Thoracic aorta (tissue), 2 donors: ENCODE measurements at places on chromosomes 13 and 19. TPM values are rescaled to one million over a fixed set of nuclear protein-coding genes. Genes with fewer than 3 reads are reported as not detected.

The IZUMO2 gene
- not detected for total RNA-seq

The ODAD3 gene
- total RNA-seq = 0.35 TPM

The CPB2 gene
- not detected for total RNA-seq

The IRGC gene
- not detected for total RNA-seq

The BTBD2 gene
- 43.2 TPM for total RNA-seq

The NPAS1 gene
- 0.68 TPM for total RNA-seq

GRCh38 chr13:21402586-21403307 lies 56.4 kb downstream of the ZDHHC20 start:
- no peak for DNase-seq

- no peak for DNase-seq
Measured at GRCh38 chr19:56837004-56837403, 3.5 kb downstream of the PEG3 start.

GRCh38 chr13:114281351-114282040 lies at the start of gene UPF3A:
TSS of gene UPF3A (plus strand) at chr13:114281601. CDS start at chr13:114281640, 39 bp downstream.
- peak; percentile 66 for DNase-seq

GRCh38 chr13:110346661-110347067 lies 39.6 kb downstream of the COL4A2 start:
- DNase-seq = no peak

DNA sequence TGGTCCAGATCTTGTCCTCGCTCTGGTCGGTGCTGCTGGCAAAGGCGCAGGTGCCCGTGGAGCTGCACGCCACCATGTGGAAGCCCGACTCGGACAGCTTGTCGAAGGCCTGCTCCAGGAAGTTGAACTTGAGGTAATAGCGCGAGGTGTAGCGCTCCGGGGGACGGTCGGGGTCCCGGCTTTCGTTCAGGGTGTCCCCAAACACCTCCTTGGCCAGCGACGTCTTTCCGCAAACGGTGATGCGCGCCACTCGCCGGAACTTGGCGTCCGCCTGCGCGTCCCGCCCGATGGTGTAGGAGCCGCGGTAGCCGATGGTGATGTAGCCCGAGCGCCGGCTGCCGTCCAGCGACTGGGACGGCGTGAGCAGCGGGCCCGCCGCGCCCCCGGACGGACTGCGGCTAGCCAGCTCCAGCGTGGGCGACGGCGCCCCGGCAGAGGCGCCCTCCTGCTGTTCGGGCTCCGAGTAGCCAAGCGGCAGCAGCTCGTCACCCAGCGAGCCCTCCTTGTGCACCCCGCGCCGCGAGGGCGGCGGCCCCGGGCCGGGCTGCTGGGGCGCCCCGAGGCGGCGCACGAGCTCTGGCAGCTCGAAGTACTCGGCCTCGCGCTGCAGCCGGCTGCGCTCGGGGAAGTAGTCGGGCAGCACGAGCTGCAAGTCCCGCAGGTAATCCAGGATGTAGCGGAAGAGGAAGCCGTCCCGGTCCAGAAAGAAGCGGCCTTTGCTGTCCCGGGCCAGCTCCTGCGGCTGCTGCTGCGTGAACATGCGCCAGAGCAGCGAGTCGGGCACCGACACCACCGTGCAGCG lies 801 bp downstream of the KCTD12 start:
- no peak for DNase-seq

- DNase-seq = no peak
Measured at GRCh38 chr19:45924891-45925447, 10.4 kb upstream of the NANOS2 start.

DNA sequence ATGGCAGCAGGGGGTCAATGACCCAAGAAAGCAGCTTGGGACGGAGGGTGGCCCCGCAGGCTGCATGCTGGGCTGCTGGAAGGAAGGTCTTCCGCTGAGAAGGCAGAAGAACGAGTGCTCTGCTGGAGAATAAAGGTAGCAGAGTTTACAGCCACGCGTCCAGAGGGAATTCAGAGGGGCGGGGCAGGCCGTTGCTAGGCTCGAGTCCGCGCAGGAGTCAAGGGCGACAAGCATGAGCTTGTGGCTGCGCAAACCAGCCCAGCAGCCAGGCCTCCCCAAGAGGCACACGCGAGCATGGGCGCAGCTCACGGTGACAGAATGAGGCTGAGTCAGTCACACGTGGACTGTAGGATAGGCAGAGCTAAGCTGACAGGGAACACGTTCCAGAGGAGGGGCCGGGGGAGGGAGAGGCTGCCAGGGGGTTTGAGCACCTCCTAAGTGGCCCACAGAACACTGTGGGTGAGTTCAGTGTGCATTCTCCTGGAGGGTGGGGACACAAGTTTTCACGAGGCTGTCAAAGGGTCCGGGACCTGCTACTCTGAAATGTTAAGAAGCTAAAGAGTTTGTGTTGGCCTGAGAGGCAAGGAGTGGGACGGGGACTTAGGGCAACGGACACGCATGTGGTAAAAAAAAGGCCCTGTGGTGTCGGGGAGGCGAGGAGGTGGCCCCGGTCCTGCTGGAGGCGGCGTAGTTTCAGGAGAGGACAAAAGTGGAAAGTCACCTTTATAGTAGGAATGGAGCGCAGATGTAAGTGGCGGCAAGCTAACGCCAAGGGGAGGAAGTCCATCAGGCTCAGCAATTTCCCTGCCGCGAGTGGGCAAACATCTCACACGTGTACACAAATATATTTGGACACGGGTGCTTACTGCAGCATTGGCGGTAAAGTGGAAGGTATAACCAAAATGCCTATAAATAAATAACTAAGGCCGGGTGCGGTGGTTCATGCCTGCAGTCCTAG lies 17.7 kb downstream of the RFX2 start:
- DNase-seq = peak; percentile 52

DNA sequence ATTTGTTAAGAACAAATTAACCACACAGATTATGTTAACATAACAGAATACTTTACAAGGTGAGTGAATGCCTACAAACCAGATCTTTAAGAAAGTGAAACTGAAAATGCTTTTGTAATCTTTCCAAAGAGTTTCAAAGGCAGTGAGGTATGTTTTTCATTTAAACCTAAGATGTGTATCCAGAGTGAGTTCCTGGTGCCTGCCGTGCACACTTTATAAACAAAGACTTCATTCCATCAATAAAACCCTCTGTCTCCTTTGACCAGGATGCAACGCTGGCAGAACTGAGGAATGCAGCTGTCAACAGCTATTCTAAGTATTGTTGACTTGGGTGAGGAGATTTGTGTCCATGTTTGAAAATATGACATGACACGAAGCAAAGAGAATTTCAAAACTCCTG lies 344.6 kb downstream of the DNAJC15 start:
- no peak for DNase-seq

DNA sequence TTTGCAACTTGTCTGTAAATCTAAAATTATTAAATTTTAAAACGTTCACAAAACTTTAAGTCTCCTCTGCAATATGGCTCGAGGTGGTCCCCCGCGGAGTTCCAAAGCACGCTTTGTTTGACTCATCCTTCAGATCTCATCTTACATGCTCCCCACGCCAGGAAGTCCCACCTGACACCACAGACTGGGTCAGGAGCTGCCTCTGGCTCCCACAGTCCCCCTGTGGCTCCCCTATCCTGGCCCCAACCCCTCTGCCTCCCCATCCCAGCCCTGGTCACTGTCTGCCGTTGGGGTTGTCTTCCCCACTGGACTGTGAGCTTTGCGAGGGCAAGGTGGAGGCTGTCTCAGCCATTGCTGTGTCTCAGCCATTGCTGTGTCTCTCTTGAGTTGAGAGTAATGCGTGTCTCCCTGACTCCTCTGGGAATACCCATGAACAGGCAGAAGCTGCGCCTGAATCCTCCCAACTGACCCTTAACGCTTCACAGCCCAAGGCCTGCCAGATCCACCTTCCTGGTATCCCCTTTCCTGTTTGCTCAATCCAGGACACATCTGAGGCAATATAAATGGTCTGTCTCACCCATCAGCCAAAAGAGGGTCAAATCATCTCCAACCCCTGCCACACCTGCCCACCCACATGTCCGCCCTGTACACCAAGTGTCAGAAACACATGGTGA lies 15.9 kb downstream of the DYRK1B start:
- no peak for DNase-seq

DNA sequence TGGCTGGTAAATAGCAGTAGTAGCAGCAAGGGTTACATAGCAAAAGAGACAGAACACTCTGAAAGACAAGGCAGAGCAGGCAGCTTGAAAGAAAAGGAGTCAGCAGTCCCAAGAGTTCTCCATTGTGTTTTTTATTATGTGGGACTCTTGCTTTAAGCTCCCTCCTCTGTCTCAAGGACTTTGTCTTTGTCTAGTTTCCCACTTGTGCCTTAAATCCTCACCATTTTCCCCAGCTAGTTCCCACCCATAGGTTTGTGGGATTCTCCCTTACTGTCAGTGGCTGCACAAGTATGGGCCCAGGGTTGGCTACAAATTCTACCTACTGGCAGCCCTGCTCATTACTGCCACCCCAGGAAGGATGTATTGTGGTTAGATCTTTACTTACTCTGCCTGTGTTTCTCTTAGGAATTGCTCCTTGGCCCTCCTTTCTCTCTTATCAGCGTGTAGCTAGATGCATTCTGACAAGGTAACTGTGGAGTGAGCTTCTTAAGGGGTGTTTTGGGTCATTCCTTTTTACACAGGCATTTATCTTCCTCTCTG lies 413.4 kb upstream of the PCDH9 start:
- no peak for DNase-seq

DNA sequence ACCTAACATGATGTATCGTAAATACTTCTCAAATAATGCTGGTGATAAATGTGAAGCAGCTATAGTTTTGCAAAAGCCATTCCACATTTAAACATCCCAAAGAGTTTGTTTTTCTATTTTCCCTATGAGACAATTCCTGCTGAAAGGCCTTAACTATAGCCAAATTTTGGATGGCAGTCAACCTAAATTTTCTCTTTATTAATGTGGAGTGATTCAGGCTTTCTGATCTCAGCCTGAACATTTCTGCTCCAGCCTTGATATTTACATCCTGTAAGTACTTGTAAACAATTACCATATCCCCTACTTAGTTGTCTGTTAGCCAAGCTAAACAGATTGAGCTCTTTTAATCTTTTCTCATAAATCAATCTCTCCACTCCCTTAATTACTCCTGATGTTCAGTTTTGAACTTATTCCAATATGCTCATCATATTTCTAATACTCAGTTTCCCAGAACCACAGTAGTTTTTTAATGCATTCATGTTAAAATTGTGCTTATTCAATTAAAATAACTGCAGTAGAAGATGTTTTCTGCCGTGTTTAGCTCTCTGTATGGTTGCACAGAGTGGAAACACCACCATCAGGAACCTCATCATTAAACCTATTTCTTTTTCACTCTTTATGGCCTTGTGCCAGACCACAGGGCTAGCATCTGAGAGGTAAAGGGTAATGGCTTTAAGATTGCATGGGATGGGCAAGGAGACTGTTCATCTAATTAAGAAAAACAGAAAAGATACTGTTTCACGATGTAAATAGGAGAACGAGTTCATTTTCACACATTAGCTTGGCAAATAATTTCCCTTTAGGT lies 1235.2 kb upstream of the SLC10A2 start:
- DNase-seq = no peak

DNA sequence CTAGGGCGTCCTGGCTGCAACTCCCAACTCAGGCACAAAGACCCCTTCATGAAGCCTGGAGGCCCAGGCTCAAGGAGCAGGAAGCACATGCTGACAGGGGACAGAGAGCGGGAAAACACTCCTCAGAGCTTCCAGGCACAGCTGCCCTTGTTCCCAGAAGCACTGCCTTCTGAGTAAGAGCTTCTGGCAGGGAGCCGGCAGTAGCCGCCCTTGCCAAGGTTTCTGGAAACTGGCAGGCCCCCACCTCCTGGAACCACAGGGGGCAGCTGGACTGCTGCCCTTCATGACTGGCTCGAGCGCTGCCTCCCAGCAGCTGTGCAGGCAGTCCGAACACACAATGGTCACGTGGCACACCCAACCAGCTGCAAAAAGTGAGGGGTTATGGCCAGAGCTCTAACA lies 33.6 kb upstream of the EPHX3 start:
- peak; percentile 73 for DNase-seq
